ENCODE measurements at places on chromosomes 3 and 15.

GRCh38 chr3:142385078-142385477 lies 62.8 kb downstream of the XRN1 start:
- no peak overlapping the region for H3K27ac ChIP-seq
- no peak overlapping the region for H3K4me3 ChIP-seq
- peaks cover 13% of the 10 kb centered on the region for H3K36me3 ChIP-seq
- no peak for DNase-seq
- H3K4me1 ChIP-seq = no peaks in the 10 kb centered on the region
- no peaks in the 10 kb centered on the region for H3K27me3 ChIP-seq

DNA sequence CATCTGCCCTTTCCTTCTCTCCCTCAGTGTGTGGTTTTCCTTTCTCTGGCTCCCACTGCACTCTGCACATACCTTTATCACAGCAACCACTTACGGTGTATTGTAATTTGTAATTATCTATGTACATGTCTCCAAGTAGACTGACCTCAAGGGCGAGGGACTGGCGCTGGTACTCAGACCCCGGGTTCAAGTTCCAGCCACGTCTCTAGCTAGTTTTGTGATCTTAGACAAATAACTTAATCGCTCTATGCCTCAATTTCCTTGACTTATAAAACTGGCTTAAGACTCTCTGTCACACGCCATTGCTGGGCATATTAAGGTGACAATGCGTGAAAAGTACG lies 607 bp upstream of the SENP2 start:
- H3K4me1 ChIP-seq = peaks cover 5% of the 10 kb centered on the region
- H3K4me3 ChIP-seq = no peak overlapping the region
- peak overlapping the region; percentile 30 for H3K27ac ChIP-seq
- peaks cover 4% of the 10 kb centered on the region for H3K36me3 ChIP-seq

- no peak overlapping the region for H3K4me3 ChIP-seq
- no peak overlapping the region for H3K27ac ChIP-seq
- DNase-seq = no peak
- H3K36me3 ChIP-seq = peaks cover 3% of the 10 kb centered on the region
- H3K27me3 ChIP-seq = peaks cover 11% of the 10 kb centered on the region
Measured at GRCh38 chr15:77871852-77872371, 205.6 kb downstream of the TBC1D2B start.

DNA sequence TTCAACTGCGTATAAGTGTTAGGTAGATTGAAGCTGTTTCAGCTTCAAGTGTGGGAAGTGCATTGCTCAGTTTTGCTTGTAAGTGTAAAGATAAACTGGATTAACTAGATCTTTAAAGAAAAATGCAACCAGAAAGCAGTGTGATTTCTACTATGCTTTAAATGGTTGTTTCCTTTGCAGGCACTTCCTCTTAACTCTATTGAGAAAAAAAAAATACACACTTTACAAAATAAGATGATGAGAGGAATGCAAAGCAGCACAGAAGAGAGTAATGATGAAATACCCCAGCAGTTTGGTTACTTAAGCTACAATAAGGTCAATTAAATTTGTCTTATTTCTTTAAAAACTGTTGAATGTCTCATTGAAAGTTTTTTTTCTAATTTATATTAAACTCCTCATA lies 40.8 kb downstream of the DPH6 start:
- peaks cover 2% of the 10 kb centered on the region for H3K4me1 ChIP-seq
- no peak overlapping the region for H3K27ac ChIP-seq
- H3K36me3 ChIP-seq = no peaks in the 10 kb centered on the region
- H3K4me3 ChIP-seq = no peak overlapping the region
- DNase-seq = no peak

DNA sequence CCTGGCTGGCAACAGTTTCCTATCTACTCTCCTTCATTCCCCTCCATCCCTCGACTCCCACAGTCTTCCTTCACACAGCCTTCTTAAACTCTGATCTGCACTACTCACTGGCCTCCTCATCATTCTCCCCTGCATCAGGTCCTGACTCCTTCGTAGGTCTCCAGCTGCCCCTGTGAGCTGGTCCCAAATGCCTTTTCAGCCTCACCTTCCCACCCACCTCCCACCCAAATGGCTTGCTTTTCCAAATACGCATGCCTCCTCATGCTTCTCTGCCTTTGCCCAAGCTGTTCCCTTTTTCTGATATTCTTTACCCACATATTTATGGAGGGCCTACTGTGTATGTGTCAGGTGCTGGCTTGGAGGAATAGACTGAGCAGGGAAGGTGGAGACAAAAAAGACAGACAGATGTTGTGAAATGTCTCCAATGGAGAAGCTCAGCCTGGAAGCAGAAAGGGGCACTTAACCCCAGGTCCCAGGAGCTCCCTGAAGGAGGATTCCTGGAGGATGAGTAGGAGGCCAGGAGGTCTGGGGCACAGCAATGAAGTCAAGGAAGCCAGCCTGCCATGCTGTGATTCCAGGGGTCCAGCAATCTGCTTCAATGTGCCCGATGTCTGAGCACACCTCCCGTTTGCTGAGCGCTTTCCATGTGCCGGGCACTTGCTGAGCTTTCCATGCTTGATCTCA lies 252.2 kb downstream of the SHQ1 start:
- peaks cover 77% of the 10 kb centered on the region for H3K27me3 ChIP-seq
- peaks cover 12% of the 10 kb centered on the region for H3K4me1 ChIP-seq
- H3K4me3 ChIP-seq = no peak overlapping the region

DNA sequence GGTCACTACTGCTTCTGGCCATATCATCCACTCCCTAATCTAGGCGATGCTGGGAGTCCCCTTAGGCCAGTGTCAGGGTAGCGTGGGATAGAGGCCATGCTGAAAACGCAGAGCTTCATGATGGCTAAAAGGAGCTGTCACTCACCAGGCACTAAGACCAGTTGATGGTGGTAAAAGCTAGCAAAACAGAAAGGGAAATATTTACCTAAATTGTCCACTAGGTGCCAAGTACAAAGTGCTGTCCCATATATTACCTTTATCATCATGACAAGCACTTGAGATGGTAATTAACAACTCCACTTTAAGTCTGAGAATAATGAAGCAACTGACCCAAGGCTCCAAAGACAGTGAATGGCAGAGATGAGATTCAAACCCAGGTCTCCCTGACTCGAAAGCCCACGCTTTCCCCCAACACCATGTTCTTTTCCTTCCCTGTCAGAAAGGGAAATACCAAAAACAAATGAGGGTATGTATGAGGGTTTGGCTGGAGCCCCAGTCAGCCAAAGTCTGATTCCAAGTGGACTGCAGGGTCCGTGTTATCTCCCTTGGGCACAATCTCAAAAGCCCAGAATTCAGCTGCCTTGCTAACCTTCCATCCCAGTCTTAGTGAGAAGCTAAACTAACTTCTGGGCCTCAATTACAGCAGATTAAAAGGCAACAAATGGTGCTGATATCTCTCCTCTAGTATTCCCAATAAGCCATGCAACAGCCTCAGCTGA lies 84.7 kb downstream of the RBPMS2 start:
- peaks cover 66% of the 10 kb centered on the region for H3K36me3 ChIP-seq
- H3K4me1 ChIP-seq = peaks cover 4% of the 10 kb centered on the region
- no peak overlapping the region for H3K4me3 ChIP-seq
- H3K27me3 ChIP-seq = no peaks in the 10 kb centered on the region
- H3K27ac ChIP-seq = no peak overlapping the region

DNA sequence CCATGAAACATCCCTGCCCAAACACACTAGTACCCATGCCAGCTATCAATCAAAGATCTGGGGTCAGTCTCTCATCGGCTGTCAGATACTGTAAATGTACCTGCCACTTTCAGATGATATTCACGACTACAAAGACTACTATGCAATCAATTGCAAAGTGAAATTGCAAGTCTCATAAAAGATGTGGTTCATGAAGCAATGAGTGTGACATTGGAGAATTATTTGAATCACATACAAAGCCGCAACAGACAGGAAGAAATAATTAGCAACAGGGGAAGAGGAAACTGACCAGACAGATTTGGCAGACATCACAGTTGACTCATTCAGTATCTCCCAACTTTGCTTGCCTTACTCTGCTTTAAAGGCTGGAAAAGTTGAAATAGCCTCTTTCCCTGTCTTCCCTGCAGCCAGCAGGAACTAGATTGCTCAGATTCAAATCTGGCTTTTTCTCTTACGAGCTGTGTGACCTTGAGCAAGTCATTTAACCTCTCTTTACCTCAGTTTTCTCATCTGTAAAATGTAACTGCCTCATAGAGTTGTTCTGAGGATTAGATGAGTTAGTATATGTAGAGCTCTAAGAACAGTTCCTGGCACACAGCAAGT lies 95.7 kb upstream of the C3orf80 start:
- peaks cover 4% of the 10 kb centered on the region for H3K4me1 ChIP-seq
- no peaks in the 10 kb centered on the region for H3K36me3 ChIP-seq
- H3K4me3 ChIP-seq = peak overlapping the region; percentile 20
- H3K27ac ChIP-seq = peak overlapping the region; percentile 72
- H3K27me3 ChIP-seq = no peaks in the 10 kb centered on the region
- DNase-seq = peak; percentile 97

DNA sequence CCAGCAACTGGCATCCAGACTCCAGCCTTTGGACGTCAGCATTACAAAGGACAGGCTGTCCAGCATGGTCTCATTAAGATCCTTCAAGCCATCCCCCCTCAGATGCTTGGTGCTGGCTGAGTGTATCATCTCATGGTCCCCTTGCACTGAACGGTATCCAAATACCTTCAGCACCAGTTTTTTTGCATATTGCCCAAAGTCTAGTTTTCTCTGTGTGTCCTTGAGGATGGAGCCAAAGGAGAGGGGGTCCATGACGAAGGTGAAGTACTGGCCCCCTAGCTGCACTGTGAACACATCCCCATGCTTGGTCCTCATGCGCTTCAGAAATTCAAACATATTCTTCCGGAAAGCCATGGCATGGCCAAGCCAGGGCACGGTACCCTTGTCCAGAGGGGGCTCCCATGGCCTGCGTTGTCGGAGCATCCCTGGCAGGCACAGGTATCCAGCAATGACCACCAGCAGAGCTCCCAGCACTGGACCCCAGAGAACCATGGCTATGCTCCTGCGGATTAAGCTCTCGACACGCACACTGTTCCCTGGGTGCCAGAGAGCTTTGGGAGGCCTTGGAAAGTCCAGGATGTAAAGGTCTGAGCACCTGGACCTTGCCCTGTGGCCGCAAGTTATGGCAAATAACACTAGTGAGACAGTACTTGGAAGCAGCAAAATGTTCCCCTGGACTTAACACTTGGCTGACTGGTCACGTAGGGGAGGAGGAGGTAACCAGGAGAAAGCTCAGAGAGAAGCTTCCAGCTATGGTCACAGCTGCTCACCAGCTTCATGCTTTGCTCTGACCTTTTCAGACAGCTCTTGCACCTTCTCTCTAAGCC lies at the start of gene CYP8B1:
CYP8B1 (minus strand) TSS at position 555 of the 827 bp plus-strand sequence; CDS start at position 492, 63 bp downstream.
- H3K4me3 ChIP-seq = no peak within 1 kb of the TSS
- DNase-seq = no peak
- peaks cover 20% of the 10 kb centered on the region for H3K27me3 ChIP-seq
- H3K4me1 ChIP-seq = peaks cover 1% of the 10 kb centered on the region
- no peak within 1 kb of the TSS for H3K27ac ChIP-seq
- H3K36me3 ChIP-seq = no peaks in the 10 kb centered on the region

DNA sequence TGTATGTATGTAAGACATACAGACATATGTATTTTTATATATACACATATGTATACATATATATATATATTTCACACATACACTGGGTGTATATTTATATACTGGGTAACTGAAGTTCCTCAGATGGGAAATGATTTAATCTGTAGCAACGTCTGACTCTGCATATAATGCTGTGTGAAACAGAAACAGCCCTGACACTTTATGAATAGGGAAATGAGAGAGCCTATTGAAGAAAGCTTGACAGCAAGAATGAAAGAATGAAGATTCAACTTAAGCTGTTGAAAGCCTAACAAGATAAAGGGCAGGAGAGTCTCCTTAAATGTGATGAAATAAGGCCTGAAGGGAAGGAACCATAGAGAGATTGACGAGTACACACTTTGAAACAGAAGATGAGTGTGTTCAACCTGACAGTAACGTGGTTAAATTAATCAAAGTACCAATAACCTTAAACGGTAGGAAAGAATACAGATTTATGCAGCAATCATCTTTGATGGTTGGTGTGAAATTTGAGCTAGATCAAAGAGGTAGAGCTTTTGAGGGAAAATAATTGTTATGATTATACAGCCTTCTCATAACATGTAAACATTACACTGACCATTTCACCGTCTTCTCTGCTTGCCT lies 169.9 kb downstream of the MECOM start:
- H3K36me3 ChIP-seq = no peaks in the 10 kb centered on the region
- no peak for DNase-seq
- H3K27me3 ChIP-seq = peaks cover 4% of the 10 kb centered on the region
- H3K27ac ChIP-seq = no peak overlapping the region
- H3K4me1 ChIP-seq = no peaks in the 10 kb centered on the region

DNA sequence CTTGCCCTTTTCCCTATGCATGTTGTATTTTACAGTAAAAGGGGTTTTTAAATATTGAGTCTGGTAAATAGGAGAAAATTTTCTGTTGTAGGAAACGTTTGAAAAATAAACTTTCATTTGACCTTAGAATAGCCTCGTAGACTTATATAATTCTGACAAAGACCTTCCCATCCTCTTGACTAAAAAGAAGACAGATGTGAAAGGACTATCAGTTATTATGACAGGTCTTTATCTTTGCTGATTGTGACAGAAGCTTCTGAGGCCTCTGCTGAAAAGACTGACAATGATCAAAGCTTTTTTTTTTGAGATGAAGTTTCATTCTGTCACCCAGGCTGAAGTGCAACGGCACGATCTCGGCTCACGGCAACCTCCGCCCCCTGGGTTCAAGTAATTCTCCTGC lies 24.2 kb downstream of the C2CD4A start:
- no peaks in the 10 kb centered on the region for H3K36me3 ChIP-seq
- no peak overlapping the region for H3K4me3 ChIP-seq
- no peaks in the 10 kb centered on the region for H3K4me1 ChIP-seq
- H3K27me3 ChIP-seq = no peaks in the 10 kb centered on the region
- no peak overlapping the region for H3K27ac ChIP-seq

GRCh38 chr15:57582090-57582489 lies 9.6 kb upstream of the MYZAP start:
- H3K36me3 ChIP-seq = no peaks in the 10 kb centered on the region
- no peak overlapping the region for H3K4me3 ChIP-seq
- no peak overlapping the region for H3K27ac ChIP-seq
- H3K4me1 ChIP-seq = no peaks in the 10 kb centered on the region

GRCh38 chr15:94098921-94099573 lies 132.3 kb upstream of the MCTP2 start:
- no peaks in the 10 kb centered on the region for H3K27me3 ChIP-seq
- no peak overlapping the region for H3K4me3 ChIP-seq
- DNase-seq = peak; percentile 31
- no peaks in the 10 kb centered on the region for H3K36me3 ChIP-seq
- H3K27ac ChIP-seq = no peak overlapping the region

DNA sequence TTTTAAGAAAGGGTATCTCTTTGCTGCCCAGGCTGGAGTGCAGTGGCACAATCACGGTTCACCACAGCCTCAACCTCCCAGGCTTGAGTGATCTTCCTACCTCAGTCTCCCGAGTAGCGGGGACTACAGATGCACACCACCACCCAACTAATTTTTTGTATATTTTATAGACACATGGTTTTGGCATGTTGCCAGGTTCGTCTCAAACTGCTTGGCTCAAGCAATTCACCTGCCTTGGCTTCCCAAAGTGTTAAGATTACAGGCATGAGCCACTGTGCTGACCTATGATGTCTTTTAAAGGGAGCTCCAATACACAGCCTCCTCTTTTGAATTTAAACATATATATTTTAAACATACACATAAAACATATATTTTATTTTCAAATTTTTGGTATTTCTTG lies 60.9 kb downstream of the SLC9C1 start:
- H3K4me3 ChIP-seq = no peak overlapping the region
- no peaks in the 10 kb centered on the region for H3K36me3 ChIP-seq
- no peak overlapping the region for H3K27ac ChIP-seq
